Caco-2 (cell line): ENCODE measurements at places on chromosomes 12 and 14. TPM values are rescaled to one million over a fixed set of nuclear protein-coding genes. Genes with fewer than 3 reads are reported as not detected.

Gene PIWIL1
- 5.1 and 5.3 TPM in 2 replicates for total RNA-seq

Gene PGF
- total RNA-seq: 8.9 and 9.1 TPM in 2 replicates

DNA sequence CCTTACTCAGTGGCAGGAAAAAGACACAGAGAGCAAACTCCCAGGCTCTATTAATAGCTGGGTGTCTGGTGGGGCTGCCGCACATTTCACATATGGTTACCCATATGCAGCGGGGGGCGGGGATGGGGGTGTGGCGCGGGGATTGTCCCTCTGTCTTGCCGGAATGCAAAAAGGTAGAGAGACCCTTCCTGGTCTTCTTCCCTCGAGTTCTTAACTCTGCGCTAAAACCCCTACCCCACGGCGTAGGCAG is 1.7 kb downstream of the PRMT8 start:
- no peaks in the 10 kb centered on the region for H3K36me3 ChIP-seq
- H3K27me3 ChIP-seq: peaks cover 7% of the 10 kb centered on the region
- DNase-seq: no peak
- H3K4me1 ChIP-seq: peaks cover 4% of the 10 kb centered on the region; the same call in 1 of the 2 replicates
- no peak overlapping the region for H3K27ac ChIP-seq
- H3K4me3 ChIP-seq: no peak overlapping the region

DNA sequence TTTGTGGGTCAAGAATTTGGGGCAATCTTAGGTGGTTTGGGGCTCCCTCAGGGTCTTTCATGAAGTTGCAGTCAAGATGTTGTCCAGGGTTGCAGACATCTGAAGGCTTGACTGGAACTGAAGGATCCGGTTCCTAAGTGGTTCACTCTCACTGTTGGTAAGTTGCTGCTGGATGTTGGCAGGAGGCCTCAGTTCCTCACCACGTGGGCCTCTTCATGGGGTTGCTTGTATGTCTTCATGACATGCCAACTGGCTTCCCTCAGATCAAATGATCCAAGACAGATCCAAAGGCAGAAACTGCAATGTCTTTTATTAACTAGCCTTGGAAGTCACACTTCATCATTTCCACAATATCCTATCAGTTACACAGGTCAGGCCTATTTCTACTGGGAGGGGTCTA is 49.2 kb downstream of the ARF6 start:
- H3K36me3 ChIP-seq: no peaks in the 10 kb centered on the region
- no peak overlapping the region for H3K4me3 ChIP-seq
- no peak overlapping the region for H3K27ac ChIP-seq
- H3K4me1 ChIP-seq: peaks cover 23% of the 10 kb centered on the region
- no peaks in the 10 kb centered on the region for H3K27me3 ChIP-seq

Gene CHST11
- total RNA-seq: 0.25 and 0.97 TPM in 2 replicates

Gene PPP1R36
- 2.3 and 2.9 TPM in 2 replicates for total RNA-seq

- no peak overlapping the region for H3K4me3 ChIP-seq
- H3K36me3 ChIP-seq: no peaks in the 10 kb centered on the region
These were observed 54.9 kb downstream of the SMUG1 start for GRCh38 chr12:54133772-54134375.

- H3K4me1 ChIP-seq: peaks cover 47% of the 10 kb centered on the region
- no peak overlapping the region for H3K27ac ChIP-seq
- H3K27me3 ChIP-seq: no peaks in the 10 kb centered on the region
- DNase-seq: no peak
- H3K36me3 ChIP-seq: no peaks in the 10 kb centered on the region
These were observed 26.3 kb upstream of the TCP11L2 start for GRCh38 chr12:106276032-106276740.

Gene KRT72
- total RNA-seq: not detected in 2 replicates

Gene GLIPR1L1
- total RNA-seq: not detected in 2 replicates

Gene SCNN1A
- total RNA-seq: 52.6 and 53.5 TPM in 2 replicates

Gene KRT78
- not detected in 2 replicates for total RNA-seq

GRCh38 chr14:90568405-90568804 is 171.6 kb downstream of the CALM1 start:
- H3K27me3 ChIP-seq: no peaks in the 10 kb centered on the region
- no peaks in the 10 kb centered on the region for H3K4me1 ChIP-seq
- H3K4me3 ChIP-seq: no peak overlapping the region
- no peak overlapping the region for H3K27ac ChIP-seq
- DNase-seq: no peak
- no peaks in the 10 kb centered on the region for H3K36me3 ChIP-seq

Gene RIMBP2
- not detected in 2 replicates for total RNA-seq

Gene PRICKLE1
- total RNA-seq: 3.8 and 4.5 TPM in 2 replicates

DNA sequence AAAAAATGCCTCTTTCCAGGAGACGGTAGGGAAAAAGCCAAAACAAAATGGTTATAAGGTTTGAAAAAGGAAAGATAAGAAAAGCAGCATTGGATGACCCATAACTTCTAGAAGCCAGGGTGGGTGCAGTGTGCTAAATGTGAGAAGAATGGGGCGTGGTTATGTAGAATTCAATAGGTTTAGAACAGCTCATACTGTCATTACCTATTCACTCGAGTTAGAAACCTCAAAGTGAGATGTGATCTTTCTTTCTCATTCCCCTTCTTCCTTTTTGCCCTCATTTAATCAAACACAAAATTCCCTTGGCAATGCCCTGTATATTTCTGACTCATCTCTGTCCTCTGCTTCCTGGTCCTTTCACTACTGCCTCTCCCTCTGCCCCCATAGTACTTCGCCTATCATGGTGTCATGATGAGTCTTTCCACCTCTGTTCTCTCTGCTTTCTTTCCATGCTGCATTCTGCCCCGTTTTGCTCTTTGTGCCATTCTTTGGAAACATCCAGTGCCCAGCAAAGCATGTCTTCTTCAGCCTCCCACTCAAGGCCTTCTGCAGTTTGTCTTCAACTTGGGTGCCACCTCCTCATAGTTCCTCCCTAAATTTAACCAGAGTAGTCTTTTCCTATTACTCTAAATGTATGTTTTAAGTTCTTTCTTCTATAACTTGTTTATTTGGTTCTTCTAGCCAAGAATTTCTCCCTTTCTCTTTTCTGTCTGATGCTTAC is 496.3 kb downstream of the NRXN3 start:
- H3K27me3 ChIP-seq: no peaks in the 10 kb centered on the region
- no peak for DNase-seq
- no peak overlapping the region for H3K4me3 ChIP-seq
- no peaks in the 10 kb centered on the region for H3K4me1 ChIP-seq
- no peaks in the 10 kb centered on the region for H3K36me3 ChIP-seq
- no peak overlapping the region for H3K27ac ChIP-seq
